ENCODE measurements at places on chromosomes 2 and 18. TPM values are rescaled to one million over a fixed set of nuclear protein-coding genes. Genes with fewer than 3 reads are reported as not detected.
A peak's percentile ranks its signal among the peaks of the same experiment; 100 is the strongest.

GRCh38 chr2:231655488-231655887 is 52.8 kb upstream of the PTMA start:
- DNase-seq: no peak
- no peaks in the 10 kb centered on the region for H3K36me3 ChIP-seq
- H3K4me3 ChIP-seq: no peak overlapping the region
- no peak overlapping the region for H3K27ac ChIP-seq
- H3K4me1 ChIP-seq: no peaks in the 10 kb centered on the region

DNA sequence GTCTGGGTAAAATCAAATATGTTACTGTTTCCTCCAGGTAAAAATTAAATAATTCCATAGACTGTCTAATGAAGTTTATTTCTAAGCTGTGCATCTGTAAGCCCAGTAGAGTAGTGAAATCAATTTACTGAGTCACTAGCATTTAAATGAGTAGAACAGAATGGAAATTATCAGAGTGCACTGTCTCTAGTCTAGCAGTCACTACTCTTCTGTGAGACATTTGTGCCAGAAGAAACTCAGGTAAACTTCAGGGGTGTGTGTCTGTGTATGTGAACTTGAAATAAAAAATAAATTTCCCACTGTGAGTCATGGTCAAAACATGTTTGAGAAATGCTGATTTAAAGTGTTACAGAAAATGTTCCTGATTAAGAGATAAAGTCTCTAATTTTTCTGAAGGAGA is 146.4 kb downstream of the RIF1 start:
- no peaks in the 10 kb centered on the region for H3K36me3 ChIP-seq
- no peak for DNase-seq
- no peak overlapping the region for H3K4me3 ChIP-seq
- H3K27me3 ChIP-seq: no peaks in the 10 kb centered on the region
- H3K4me1 ChIP-seq: no peaks in the 10 kb centered on the region

- H3K27ac ChIP-seq: peak overlapping the region; percentile 47
- peak overlapping the region; percentile 24 for H3K4me3 ChIP-seq
- DNase-seq: peak; percentile 53
- H3K4me1 ChIP-seq: peaks cover 91% of the 10 kb centered on the region
- no peaks in the 10 kb centered on the region for H3K27me3 ChIP-seq
Measured at GRCh38 chr2:98460573-98461497, 16.2 kb downstream of the INPP4A start.

- H3K27me3 ChIP-seq: no peaks in the 10 kb centered on the region
- no peaks in the 10 kb centered on the region for H3K36me3 ChIP-seq
- peak overlapping the region; percentile 96 for H3K4me3 ChIP-seq
Measured at GRCh38 chr2:230713331-230714135, 891 bp downstream of the CAB39 start.

DNA sequence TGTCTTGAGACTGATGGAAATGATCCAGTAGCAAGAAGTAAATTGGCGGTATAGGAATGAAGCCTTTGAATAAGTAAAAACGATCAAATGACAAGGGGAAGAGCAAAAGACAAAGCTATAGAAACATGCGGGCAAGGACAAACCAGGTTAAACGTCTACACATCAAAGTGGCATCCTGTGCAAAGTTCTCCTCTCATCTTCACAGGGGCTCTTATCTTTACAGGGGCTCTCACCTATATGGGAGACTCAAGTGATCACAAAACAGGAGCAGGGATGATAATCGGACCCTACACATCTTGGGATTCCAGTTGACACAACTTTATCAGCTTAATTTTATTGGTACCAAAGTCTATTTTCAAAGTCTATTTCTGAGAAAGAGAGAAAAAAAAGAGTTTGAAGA is 1778.9 kb upstream of the CELF4 start:
- H3K27me3 ChIP-seq: no peaks in the 10 kb centered on the region
- H3K4me3 ChIP-seq: no peak overlapping the region
- no peak overlapping the region for H3K27ac ChIP-seq
- no peak for DNase-seq
- no peaks in the 10 kb centered on the region for H3K4me1 ChIP-seq
- H3K36me3 ChIP-seq: no peaks in the 10 kb centered on the region

DNA sequence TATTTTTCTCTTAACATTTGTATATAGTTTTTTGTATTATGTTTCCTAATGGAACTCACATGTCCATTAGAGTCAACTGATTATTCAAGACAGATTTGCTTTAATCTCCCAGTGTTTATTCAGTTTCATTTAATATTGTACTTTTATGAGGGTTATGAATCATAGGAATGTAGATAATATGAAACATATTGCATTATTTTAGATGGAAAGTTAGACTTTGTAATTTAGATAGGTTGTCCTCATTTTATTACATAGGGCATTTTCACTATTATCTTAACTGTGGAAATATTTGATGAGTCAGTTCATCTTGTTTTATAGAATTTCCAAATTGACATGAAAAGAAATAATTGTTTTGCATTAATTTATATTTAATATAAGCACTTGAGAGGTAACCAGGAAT is 240.8 kb downstream of the PLCL1 start:
- H3K27me3 ChIP-seq: no peaks in the 10 kb centered on the region
- no peak overlapping the region for H3K27ac ChIP-seq
- H3K36me3 ChIP-seq: no peaks in the 10 kb centered on the region
- H3K4me1 ChIP-seq: peaks cover 33% of the 10 kb centered on the region
- DNase-seq: no peak
- H3K4me3 ChIP-seq: no peak overlapping the region

The KCNE4 gene
- total RNA-seq: not detected

The PTPRN gene
- total RNA-seq: not detected

The ZEB2 gene
- 32.7 TPM for total RNA-seq

The IL1R1 gene
- 3.7 TPM for total RNA-seq

Measured in CD8-positive, alpha-beta memory T cell (primary cell).